ENCODE measurements at places on chromosomes 6 and 20. TPM values are rescaled to one million over a fixed set of nuclear protein-coding genes. Genes with fewer than 3 reads are reported as not detected.

- no peak for DNase-seq
- H3K27ac ChIP-seq, result no peak overlapping the region
- H3K36me3 ChIP-seq, result no peaks in the 10 kb centered on the region
- no peaks in the 10 kb centered on the region for H3K27me3 ChIP-seq
Measured at GRCh38 chr6:74689601-74690000, 516.3 kb downstream of the COL12A1 start.

- DNase-seq, result no peak
- no peaks in the 10 kb centered on the region for H3K4me1 ChIP-seq
- no peaks in the 10 kb centered on the region for H3K36me3 ChIP-seq
Measured at GRCh38 chr6:11626356-11626755, 88.8 kb downstream of the TMEM170B start.

- no peaks in the 10 kb centered on the region for H3K36me3 ChIP-seq
- no peak overlapping the region for H3K4me3 ChIP-seq
- peaks cover 2% of the 10 kb centered on the region for H3K27me3 ChIP-seq
Measured at GRCh38 chr6:140871911-140872310, 1260.8 kb upstream of the GJE1 start.

DNA sequence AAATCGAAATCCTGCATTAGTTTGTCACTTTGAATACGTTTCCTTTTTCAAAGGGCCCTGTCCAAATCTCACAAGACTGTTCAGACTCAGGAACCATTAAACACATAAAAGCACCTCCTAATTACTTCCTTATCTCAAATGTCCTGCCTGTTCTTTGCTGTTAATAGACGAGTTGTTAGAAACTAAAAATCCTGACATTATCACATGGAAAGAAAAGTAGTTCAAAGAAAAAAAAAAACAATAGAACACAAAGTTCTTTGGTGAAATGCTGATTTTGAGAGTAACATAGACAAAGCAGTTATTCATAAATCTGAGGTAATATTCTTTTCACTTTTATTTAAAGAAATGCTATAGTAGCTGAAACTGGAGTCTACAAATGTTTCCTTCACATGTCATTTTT is 12.1 kb upstream of the TAB2 start:
- no peak overlapping the region for H3K27ac ChIP-seq
- H3K27me3 ChIP-seq, result no peaks in the 10 kb centered on the region
- H3K4me3 ChIP-seq, result no peak overlapping the region
- no peak for DNase-seq
- H3K4me1 ChIP-seq, result peaks cover 4% of the 10 kb centered on the region

Gene KHDC1L
- not detected for total RNA-seq
